Naive thymus-derived CD8-positive, alpha-beta T cell (primary cell): ENCODE measurements at places on chromosomes 12 and 14. TPM values are rescaled to one million over a fixed set of nuclear protein-coding genes. Genes with fewer than 3 reads are reported as not detected.

DNA sequence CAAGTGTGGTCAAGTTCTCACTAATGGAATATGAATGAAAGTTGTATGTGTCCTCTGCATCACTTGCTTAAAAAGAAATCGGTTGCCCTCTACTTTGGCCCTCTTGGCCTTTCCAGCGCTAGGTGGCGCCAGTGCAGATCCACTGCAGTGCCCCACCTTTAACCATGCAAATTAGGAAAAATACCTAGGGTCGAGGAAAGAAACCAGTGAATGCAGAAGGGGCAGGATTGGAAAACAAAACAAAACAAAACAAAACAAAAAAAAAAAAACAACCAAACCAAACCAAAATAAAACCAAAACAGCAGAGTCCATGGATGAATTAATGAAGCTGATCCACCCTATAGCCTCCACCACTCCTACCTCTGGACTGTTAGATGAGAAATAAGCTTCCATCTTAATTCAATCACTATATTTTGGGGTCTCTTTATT lies 12.9 kb upstream of the NEMF start:
- H3K4me3 ChIP-seq = no peak overlapping the region
- H3K27ac ChIP-seq = no peak overlapping the region
- DNase-seq = peak; percentile 75
- no peaks in the 10 kb centered on the region for H3K27me3 ChIP-seq
- H3K36me3 ChIP-seq = no peaks in the 10 kb centered on the region
- peaks cover 14% of the 10 kb centered on the region for H3K4me1 ChIP-seq

GRCh38 chr14:31109257-31109656 lies 83.1 kb upstream of the STRN3 start:
- DNase-seq = no peak
- H3K36me3 ChIP-seq = peaks cover 32% of the 10 kb centered on the region
- H3K27ac ChIP-seq = peak overlapping the region; percentile 18
- H3K4me3 ChIP-seq = no peak overlapping the region
- no peaks in the 10 kb centered on the region for H3K4me1 ChIP-seq

DNA sequence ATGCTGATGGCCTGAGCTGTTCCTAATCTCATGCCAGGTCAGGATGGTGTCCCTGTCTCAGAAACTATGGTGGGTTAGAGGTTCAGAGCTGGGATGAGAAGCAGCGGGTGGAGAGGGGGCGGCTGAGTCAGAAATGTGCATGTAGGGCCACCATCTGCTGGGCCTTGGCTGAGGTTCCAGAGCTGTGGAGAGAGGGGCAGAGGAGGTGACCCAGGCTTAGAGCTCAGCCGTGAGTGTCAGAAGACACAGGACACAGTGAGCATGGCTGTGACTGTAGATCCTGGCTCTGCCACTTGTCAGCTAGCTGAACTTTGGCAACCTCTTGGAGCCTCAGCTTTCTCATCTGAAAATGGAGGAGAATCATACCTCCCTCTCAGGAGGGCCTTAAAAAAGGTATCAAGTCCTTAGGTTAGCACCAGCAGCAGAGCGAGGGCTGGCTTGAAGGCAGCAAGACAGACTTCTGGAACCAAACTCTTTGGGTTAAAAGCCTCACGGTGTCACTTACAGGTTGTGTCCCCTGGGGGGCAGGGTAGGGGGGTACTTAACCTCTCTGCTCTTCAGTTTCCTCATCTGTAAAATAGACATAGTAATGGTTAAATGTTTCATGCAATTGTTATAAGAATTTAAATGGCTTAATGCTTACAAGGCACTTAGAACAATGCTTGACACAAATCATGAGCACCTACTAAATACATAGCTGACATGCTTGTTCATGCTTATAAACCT lies 34.8 kb downstream of the TMEM229B start:
- H3K27ac ChIP-seq = no peak overlapping the region
- H3K4me3 ChIP-seq = no peak overlapping the region
- no peaks in the 10 kb centered on the region for H3K27me3 ChIP-seq
- peaks cover 6% of the 10 kb centered on the region for H3K36me3 ChIP-seq

DNA sequence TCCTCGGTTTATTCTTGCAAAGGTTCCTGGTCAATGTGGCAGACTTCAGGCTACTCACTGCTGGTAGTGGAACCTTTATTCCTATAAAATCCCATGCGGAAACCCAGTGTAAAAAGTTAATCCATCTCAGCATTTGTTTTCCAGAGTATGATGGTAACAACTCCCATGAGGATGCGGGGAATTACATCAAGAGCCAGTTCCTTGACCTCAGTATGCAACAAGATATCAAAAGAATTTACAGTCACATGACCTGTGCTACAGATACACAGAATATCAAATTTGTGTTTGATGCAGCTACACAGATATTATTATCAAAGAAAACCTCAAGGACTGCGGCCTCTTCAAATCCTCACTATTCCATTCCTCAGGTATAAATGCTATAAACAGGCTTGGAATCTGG lies 19.3 kb downstream of the CPM start:
- H3K4me3 ChIP-seq = no peak overlapping the region
- H3K27ac ChIP-seq = no peak overlapping the region
- H3K4me1 ChIP-seq = peaks cover 2% of the 10 kb centered on the region

GRCh38 chr14:75372260-75372659 lies 55.6 kb upstream of the JDP2 start:
- peaks cover 12% of the 10 kb centered on the region for H3K27me3 ChIP-seq
- peaks cover 2% of the 10 kb centered on the region for H3K36me3 ChIP-seq
- no peak for DNase-seq
- H3K27ac ChIP-seq = no peak overlapping the region

DNA sequence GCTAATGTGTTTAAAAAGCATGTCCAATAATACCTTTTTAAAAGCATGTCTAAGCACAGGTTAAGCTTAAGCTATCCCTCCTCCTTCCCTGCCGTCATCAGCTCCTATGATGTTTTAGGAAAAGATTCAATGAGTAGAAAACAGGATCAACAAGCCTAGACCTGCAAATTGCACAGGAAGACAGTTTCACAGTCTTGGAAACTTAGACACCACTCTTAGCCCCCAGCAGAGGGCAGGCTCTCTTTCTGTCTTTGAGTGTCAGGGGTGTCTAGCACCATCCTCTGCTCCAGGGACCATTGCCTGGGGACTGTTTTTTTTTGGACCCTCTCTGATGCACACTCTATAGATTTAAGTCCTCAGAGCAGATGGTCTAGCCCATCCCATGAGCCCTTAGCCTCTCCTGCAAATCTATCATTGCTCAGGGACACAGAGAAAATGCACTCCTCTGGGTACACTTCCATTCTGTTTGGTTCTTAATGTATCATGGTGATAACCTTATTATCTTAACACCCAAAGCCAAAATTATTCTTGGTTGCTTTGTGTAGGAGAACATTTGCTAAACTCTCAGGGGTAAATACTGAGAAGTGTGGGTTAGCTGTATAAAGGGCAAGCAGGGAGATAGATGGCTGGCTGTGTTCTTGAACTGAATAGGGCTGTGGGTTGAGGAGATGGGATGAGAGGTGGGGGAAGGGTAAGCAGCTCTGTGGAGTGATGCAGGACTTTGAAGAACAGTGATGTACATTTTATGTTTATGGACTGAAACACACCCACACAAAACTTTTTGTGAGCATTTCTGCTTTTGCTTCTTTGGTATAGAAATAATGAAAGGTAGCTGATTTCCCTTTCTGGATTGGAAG lies 259.9 kb upstream of the DDHD1 start:
- H3K27ac ChIP-seq = no peak overlapping the region
- no peak for DNase-seq
- H3K4me3 ChIP-seq = no peak overlapping the region
- H3K36me3 ChIP-seq = peaks cover 21% of the 10 kb centered on the region
- no peaks in the 10 kb centered on the region for H3K4me1 ChIP-seq

Gene TAS2R30
- 5.0 TPM for total RNA-seq

Gene RAN
- 331 TPM for total RNA-seq

GRCh38 chr12:25929142-25929541 lies 29.3 kb upstream of the RASSF8 start:
- H3K36me3 ChIP-seq = no peaks in the 10 kb centered on the region
- no peak overlapping the region for H3K27ac ChIP-seq
- no peak overlapping the region for H3K4me3 ChIP-seq
- H3K27me3 ChIP-seq = no peaks in the 10 kb centered on the region

GRCh38 chr12:86249851-86250250 lies 6.3 kb downstream of the MGAT4C start:
- no peak overlapping the region for H3K4me3 ChIP-seq
- no peaks in the 10 kb centered on the region for H3K36me3 ChIP-seq
- no peak overlapping the region for H3K27ac ChIP-seq
- no peaks in the 10 kb centered on the region for H3K4me1 ChIP-seq
- no peaks in the 10 kb centered on the region for H3K27me3 ChIP-seq
- DNase-seq = no peak

DNA sequence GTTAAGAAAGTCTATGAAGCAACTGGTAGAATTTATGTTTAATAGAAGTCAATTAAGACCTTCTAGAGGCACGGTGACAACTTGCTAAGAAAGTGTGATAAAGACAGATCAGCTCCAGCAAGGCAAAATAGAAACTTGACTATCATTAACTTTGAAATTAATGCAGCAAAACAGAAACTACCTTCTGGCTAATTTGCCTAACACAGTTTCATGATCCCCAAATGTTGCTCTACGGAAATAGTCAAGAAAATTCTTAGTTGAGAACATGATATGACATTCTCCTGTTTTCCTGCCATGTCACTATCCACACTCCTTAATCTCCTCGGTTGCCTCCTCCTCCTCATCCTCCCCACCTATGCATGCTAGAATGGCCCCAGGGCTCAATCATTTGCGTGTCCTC lies 4.2 kb downstream of the DENND5B start:
- H3K27me3 ChIP-seq = peaks cover 59% of the 10 kb centered on the region
- H3K4me3 ChIP-seq = no peak overlapping the region
- no peak overlapping the region for H3K27ac ChIP-seq
- peaks cover 9% of the 10 kb centered on the region for H3K36me3 ChIP-seq
- H3K4me1 ChIP-seq = peaks cover 13% of the 10 kb centered on the region
- DNase-seq = no peak

DNA sequence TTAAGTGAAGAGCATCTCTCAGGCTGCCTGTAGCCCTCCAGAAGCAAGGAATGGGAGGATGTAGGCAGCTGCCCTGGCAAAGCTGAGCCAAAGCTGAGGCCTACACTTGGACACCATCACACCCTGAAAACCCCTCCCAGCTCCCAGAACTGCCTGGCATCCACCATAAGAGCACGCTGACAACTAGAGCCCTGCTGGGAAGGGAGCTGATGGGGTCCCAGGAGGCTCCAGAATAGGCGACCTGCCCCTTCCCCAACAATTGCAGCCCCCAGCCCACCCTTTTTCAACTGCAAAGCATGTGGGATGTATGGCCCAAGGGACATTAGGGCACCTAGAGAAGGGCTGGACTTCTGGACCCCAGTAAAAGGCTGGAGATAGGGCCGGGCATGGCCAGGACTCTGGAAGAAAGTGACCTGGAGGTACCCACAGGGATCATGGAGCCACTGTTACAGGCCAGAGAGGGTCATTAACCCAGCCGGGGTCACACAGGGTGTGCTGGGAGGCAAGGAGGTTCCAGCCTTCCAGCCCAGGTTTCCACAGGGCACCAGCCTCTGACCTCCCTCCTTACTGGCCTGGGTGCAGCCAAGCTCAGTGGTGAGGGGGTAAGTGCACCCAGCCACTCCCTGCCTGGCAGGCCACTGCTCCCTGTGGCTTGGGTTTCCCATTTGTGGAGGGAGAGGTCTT lies 27.8 kb downstream of the FAM222A start:
- H3K27ac ChIP-seq = no peak overlapping the region
- no peaks in the 10 kb centered on the region for H3K27me3 ChIP-seq
- no peaks in the 10 kb centered on the region for H3K36me3 ChIP-seq
- no peak overlapping the region for H3K4me3 ChIP-seq
- H3K4me1 ChIP-seq = no peaks in the 10 kb centered on the region

DNA sequence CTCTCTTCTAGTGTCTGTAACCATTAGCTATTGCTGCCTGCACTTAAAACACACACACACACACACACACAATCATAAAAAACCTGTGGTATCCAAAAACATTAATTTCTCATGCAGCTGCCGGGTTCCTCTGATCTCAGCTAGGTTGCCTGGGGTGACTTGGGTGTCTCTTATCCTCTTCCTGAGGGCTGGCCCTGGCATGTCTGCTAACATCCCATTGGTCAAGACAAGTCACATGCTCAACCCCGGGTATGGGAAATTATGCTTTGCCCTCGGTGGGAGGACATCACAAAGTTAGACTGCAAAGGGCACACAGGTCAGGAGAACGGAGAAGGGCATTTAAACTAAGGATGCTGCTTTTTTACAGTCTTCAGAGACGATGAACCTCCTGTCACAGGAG lies 55.7 kb downstream of the TRPV4 start:
- H3K36me3 ChIP-seq = no peaks in the 10 kb centered on the region
- peak overlapping the region; percentile 25 for H3K4me3 ChIP-seq
- peak overlapping the region; percentile 86 for H3K27ac ChIP-seq
- peaks cover 19% of the 10 kb centered on the region for H3K4me1 ChIP-seq
- no peaks in the 10 kb centered on the region for H3K27me3 ChIP-seq

DNA sequence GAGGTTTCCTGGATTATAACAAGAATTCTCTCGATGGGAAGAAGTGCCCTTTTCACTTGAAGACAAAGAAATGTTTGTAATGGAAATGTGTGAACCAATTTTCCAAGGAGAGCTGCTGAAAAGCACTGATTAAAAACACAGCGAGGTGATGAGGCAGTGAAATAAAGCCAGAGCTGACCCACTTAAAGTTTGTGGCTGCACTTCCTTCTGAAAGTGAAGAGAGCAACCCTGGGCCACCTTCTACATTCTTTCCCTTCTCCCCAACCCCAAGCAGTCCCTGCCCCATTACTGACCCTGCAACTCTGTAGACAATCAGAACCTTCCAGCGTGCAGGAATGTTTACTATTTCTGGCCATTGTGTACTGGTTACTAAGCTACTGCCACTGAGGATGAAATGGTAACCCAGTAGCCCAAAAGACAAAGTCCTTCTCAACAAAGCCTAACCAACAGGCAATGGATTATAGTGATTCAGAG lies 173.9 kb downstream of the TTC7B start:
- DNase-seq = no peak
- no peaks in the 10 kb centered on the region for H3K27me3 ChIP-seq
- H3K27ac ChIP-seq = no peak overlapping the region
- H3K4me1 ChIP-seq = no peaks in the 10 kb centered on the region
- no peaks in the 10 kb centered on the region for H3K36me3 ChIP-seq
- H3K4me3 ChIP-seq = no peak overlapping the region

DNA sequence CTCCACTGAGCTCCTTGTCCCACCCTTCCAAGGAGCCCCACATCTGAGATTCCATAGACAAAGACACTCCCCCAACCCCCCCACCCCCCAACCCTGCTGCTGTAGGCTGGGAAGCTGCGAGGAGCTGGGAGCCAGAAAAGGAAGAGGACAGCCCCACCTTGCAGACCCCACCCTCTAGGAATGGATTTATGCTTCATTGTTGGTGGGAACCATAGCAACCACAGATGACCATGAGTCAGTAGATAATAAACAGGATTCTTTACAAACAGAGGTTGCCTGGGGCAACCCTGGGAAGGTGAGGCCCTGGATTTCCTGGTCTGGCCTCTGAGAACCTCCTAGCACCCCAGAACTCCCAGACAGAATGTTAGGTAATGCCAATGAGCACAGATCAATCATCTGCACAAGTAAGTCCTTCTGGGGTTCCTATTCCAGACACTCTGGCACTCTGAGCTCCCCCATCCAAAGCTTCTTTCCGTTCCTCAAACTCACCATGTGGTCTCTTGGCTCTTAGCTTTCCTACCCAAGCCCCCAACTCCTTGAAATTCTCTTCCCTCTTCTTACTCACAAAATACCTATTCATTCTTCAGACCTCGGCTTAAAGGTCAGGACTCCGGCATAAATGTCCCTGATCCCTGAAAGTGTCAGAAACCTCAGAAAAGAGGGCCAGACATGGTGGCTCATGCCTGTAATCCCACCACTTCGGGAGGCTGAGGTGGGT lies 15.2 kb upstream of the PLEKHG6 start:
- no peak overlapping the region for H3K27ac ChIP-seq
- H3K36me3 ChIP-seq = no peaks in the 10 kb centered on the region
- peaks cover 7% of the 10 kb centered on the region for H3K27me3 ChIP-seq
- H3K4me3 ChIP-seq = no peak overlapping the region

GRCh38 chr12:66900616-66901015 lies 221.7 kb upstream of the GRIP1 start:
- peaks cover 39% of the 10 kb centered on the region for H3K4me1 ChIP-seq
- H3K36me3 ChIP-seq = no peaks in the 10 kb centered on the region
- H3K4me3 ChIP-seq = peak overlapping the region; percentile 54
- no peak for DNase-seq
